ENCODE measurements at places on chromosomes 2 and 18. TPM values are rescaled to one million over a fixed set of nuclear protein-coding genes. Genes with fewer than 3 reads are reported as not detected.
A peak's percentile ranks its signal among the peaks of the same experiment; 100 is the strongest.

Gene MROH2A
- 0.48 TPM for total RNA-seq

Gene ZNF892
- not detected for total RNA-seq

Gene MC4R
- total RNA-seq = 3.9 TPM

Gene TMBIM1
- 170 TPM for total RNA-seq

- DNase-seq = no peak
Observed at GRCh38 chr18:4547126-4547525, 92.0 kb upstream of the DLGAP1 start.

DNA sequence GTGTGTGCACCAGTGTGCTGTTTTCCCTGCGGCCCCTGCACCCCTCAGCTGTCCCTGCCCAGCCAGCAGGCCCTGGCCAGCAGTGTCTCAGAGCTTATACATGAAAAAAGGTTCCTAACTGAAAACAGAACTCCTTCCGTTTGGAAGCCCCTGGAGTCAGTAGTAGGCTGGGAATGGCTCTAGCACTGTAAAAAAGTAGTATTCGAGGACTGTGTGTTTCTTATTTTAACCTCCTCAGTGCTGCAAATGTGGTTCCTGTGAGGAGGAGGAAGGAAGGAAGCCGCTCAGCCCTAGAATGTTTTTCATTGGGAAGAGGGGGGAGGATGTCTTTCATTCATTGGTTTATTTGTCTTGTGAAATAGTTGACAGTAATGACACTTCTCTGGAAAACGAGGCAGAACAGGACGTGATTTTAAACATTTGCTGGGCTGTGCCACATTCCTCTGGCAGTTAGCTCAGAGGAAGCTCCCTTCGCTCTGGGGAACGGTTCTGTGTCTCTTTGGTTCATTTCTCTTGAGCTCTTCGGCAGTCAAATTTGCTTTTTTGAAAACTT lies 103.5 kb downstream of the SPTBN1 start:
- DNase-seq = peak; percentile 83

DNA sequence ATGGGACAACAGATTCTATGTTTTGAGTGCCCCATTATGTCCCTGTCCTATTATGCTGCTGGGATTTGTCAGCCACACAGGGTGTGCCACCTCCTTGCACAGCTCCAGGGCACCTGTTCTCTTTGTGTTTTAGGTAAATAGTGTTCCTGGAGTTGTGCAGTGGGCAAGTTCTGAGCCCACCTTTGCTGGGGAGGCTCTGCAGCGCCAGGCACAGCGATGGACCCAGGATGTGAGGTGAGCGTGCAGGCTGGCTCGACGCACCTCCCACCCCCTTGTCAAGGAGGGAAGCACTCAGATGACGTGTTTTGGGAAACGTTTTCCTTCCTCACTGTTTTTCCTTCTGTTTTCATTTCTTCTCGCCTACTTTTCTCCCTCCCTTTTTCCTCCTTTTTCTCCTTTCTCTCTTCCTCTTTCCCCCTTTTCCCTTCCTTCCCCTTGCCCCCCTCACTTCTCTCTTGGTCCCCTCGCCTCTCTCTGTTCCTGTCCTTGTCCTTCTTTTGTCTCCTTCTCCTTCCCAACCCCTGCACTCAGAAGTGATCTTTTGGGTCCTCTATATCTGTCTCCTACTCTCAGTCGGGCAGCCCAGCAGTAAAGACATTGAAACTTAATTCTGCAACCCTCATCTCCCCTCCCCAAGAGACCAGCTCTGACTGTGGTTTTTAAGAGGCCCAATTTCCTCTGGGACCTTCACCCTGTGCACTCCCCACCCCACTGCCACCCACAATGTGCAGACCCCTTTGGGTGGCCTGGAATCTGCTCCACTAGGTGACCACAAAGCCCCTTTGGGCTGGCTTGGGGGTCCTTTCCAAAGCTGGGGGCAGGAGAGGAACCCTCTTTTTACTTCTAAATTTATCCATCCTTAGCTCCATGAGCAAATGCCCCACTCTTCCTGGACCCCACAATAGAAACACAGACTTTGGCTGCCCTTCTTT lies 104.0 kb downstream of the MCFD2 start:
- no peak for DNase-seq

DNA sequence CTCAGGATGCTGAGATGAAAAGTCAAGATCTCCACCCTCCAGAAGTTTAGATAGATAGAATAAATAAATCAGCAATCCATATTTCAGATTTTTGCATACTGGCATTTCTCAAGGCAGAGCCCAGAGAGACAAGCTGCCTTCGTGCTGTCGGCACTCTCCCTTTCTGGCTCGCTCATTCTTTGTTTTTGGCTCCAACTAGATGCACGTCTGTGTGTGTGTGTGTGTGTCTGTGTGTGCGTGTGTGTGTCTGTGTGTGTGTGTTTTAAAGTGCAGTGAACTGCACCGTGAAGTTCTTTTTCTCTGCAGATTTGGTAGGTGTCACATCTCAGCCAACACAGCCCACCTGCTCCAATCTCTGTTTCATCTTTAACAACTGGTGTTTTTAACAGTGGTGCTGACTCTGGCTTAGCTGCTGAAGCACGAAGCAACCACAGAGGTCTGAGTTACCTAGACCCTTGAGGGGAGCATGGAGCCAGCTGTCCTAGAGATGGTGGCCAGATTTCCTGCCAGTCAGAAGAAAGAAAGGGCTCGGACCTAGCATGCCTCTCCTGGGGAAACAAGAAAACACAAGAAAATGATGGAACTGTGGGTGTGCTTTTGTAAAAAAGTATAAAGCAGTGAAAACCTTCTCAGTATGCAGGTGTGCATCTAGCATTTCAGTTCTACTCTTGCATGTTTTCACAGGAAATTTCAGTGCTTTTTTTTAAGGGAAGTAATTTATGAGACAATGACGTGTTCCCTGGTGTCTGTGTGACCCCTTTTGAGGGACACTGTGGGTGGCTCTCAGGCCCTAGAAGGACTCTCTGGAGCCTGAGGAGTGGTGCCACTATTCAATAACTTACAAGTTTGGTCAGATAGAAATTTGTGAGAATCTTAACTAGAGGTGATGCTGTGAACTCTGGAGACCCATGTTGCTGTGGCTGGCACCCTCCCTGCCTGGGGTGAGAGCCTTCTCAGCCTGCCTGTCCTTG lies 364.3 kb downstream of the RNF144A start:
- DNase-seq = no peak

Data from A172 (cell line).